ENCODE measurements at places on chromosomes 13 and 19.

GRCh38 chr13:85586422-85586831, 212.8 kb downstream of the SLITRK6 start:
- DNase-seq, result no peak

GRCh38 chr13:40160618-40161350, 505.3 kb downstream of the COG6 start:
- no peak for DNase-seq

GRCh38 chr13:40043764-40044163, 388.3 kb downstream of the COG6 start:
- no peak for DNase-seq

DNA sequence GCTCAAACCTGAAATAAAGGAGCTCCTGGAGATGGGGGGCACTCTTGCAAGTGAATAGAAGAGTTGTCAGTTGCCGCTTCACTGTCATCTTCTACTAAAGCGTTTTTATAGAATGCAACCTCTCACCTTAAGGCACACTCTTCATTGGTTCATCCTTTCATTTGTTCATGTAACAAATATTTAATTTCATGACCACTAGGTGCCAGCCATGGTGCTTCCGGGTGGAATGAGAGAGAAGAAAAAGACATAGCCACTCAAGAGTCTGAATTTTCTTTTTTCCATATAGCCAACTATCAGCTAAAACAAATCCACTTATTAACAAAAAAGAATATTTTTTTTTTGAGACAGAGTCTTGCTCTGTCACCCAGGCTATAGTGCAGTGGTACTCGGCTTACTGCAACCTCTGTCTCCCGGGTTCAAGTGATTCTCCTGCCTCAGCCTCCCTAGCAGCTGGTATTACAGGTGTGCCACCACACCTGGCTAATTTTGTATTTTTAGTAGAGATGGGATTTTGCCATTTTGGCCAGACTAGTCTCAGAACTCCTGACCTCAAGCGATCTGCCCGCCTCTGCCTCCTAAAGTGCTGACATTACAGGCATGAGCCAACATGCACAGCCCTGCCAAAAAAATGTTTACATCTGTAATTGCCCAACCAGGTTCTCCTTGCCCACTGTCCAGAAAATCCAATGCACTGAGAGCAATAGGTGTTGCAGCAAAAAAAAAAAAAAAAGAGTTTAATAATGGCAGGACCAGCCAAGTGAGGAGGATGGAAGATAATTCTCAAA, 22.1 kb upstream of the SACS start:
- DNase-seq, result no peak

DNA sequence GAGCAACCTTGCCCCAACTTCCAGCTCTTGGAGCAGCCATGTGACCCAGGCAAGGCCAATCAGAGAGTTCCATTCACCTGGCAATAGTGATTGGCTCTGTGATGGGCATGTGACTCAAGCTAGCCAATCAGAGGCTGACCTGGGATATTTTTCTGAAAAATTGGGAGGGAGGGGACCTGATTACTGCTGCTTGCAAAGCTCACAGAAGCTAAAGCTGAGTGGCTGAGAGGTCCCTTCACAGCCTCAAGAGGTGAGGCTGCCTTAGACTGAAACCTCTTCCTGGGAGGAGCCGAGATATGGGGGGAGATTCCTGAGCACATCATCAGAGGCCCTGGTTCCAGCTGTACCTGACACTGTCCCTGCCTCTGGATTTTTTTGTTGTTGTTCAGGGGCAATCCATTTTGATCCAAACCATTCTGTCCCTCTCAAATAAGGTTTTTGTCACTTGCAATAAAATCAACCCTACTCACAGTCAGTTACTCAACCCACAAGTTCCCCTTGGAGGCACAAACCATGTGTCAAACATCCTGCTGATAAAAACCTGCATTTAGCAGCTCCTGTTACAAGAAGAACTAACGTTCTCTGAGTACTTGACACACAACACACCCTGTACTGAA, 4.8 kb downstream of the CIB3 start:
- DNase-seq, result peak; percentile 54

DNA sequence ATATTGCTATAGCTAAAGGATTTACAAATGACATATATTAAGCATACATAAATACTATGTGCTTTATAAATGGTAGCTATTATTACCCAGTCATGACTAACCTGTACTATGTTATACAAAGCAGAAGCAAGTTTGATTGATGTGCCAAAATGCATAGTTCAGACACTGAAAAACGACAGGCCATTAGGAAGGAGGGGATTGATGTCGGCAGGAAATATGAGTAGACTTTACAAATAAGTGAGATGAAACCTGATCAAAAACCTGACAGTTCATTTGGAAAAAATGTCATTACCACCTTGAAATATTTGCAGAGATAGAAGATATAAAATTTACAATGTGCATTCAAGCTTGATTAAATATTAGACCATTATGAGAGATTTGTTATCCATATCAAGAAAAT, 38.8 kb upstream of the TPP2 start:
- no peak for DNase-seq

GRCh38 chr19:519449-519865, 12.1 kb upstream of the CDC34 start:
- no peak for DNase-seq

- DNase-seq, result no peak
Measured at GRCh38 chr19:21603431-21604231, 98.2 kb downstream of the ZNF429 start.

- no peak for DNase-seq
Measured at GRCh38 chr13:102309110-102309509, 92.7 kb downstream of the FGF14 start.

GRCh38 chr19:19558055-19558454, 20.0 kb downstream of the CILP2 start:
- DNase-seq, result no peak

DNA sequence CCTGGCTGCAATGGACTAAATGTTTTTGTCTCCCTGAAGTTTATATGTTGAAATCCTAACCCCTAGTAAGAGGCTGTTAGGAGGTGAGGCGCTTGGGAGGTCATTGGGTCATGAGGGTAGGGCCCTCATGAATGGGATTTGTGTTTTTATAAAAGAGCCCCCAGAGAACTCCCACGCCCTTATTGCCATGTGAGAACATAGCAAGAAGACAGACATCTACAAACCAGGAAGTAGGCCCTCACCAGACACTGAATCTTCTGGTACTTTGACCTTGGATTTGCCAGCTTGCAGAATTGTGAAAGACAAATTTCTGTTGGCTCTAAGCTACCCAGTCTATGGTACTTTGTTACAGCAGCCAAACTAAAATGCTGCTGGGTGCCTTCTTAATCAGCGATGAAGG, 96.1 kb upstream of the SPATA13 start:
- no peak for DNase-seq

- DNase-seq, result no peak
Measured at GRCh38 chr19:32822916-32823746, 46.4 kb downstream of the SLC7A9 start.

DNA sequence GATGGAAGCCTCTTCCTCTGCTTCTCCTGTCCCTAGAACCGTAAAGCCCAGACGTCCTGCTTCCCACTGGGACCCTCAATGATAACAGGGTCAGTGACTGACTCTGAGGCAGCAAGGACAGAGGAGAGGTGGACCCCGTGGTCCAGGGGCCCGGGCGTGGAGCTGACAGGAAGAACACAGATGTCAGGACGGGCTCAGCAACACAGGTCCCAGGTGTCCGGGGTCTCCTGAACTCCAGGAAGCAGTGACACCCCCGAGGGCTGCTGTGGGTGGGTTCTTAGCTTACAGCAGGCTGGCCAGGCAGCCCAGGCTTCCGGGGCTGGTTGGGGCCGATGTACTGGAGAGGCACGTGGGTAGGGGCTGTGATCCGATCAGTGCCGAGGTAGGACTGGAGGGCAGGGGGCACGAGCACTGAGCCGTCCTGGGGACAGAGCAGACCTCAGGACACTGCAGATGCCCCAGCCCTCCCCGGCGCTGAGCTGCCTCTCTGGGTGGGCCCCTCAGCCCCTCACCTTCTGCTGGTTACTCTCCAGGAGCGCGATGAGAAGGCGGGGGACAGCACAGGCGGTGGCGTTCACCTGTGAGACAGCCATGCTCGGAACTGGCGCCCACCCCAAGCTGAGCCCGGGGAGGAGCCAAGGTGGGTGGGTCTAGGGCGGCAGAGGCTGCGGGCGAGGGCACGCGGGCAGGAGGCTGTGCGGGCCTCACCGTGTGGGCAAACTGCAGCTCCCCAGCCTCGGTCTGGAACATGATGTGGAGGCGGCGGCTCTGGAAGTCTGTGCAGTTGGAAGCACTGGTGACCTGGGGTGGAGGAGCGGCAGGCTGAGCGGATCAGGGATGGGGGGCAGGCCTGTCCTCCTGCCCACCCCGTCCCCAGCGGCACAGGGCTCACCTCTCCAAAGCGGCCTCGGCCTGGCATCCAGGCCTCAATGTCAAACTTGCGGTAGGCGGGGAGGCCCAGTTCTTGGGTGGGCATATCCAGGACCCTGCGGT, 3.6 kb upstream of the CCER2 start:
- no peak for DNase-seq

DNA sequence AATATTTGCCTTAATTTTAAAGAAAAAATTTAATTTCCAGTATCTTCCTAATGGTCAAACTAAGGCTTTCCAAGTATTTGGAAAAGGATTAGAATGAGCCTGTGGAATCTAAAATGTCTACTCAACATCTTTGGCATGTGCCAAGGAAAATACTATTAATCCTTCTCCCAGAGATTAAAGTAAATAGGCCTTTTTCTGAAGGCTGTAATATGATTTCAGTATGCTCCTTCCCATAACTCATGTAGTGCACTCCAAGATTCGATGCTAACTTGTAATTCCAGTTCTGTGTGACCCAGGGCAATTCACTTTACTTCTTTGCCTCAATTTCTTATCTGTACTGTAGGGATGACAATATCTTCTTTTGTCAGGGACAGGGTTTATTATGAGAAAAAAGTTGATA, 196.9 kb downstream of the ZIC5 start:
- no peak for DNase-seq

DNA sequence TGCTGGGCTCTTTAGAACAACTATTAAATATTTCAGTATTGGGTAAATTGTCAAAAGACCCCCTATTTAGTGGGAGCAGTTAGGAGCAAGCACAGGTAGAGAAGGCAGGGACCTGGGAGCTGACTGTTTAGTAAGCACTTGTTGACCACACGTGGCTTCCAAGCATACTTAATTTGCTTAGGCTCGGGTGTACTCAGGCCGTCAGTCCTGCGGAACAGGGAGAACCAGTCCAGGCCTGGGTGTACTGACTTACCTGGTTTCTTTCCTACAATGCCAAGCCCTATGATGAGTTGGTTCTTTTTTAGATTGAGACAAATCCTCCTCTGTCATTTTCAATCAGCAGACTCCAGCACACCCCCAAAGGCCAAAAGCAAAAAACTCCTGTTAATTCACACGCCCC, 90.0 kb downstream of the WDFY2 start:
- DNase-seq, result no peak

GRCh38 chr19:48715681-48716171, 3.8 kb downstream of the MAMSTR start:
- DNase-seq, result no peak

Measured in SIG-M5 (cell line).